ENCODE measurements at places on chromosomes 1 and 21. TPM values are rescaled to one million over a fixed set of nuclear protein-coding genes. Genes with fewer than 3 reads are reported as not detected.
A peak's percentile ranks its signal among the peaks of the same experiment; 100 is the strongest.

DNA sequence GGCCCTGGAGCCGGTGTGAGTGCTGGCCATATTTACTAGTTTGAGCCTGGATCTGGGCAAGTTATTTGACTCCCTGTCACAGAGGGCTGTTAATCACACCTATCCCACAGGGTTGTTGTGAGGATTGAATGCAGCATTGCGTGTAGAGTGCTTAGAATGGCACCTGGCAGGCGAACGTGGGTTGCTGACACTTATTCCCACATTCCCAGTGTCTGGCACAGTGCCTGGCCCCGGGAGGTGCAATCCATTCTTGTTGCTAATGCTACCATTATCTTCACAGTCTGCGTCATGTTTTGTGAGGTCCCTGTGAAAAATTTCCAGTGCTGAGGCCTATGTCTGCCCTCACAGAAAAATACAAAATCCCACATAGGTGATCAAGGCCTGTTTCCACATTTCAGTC lies 66.1 kb downstream of the CD2 start:
- DNase-seq = peak; percentile 95

DNA sequence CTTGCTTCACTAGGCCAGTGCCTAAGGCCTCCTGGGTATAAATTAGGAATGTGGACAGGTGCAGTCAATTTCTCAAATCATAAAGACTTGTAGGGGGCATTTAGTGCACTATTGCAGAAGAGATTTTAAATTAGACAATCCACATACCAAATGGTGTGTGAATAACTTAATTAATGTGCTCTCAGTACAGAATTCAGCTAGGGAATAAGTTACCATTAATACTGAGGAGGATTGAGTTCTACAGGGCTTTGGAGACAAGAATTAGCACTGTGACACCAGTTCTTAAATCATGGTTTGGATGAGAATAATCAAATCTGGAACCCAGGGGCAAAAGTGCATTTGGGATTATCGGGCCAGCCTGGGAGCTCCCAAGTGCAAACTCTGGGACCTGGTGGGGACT lies 1.7 kb downstream of the SYPL2 start:
- DNase-seq = no peak

DNA sequence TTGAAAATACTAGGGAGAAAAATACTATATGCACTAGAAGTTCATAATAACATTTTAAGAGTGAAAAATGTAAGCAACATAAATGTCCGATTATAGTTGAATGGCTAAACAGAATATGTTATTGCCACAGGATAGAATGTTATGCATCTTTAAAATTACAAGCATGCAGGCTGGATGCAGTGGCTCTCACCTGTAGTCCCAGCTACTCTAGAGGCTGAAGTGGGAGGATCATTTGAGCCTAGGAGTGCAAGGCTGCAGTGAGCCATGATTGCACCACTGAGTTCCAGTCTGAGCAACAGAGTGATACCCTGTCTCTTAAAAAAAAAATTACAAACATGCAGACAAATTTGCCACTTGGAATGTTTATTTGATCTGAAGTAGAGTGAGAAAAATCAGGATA lies 3.0 kb upstream of the BATF3 start:
- no peak for DNase-seq

DNA sequence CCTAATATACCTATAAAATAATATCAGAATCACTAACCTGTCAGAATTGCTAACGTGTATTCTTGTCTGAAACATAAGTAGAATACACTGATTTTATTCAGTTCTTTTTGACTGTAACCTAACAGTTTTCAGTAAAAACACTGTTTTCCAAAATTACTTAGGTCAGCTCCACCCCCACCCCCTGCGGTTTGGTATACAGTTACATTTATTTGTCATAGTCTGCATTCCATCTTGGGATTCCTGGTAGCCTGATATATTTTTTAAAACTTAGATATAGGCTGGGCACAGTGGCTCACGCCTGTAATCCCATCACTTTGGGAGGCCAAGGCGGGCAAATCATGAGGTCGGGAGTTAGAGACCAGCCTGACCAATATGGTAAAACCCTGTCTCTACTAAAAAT lies 19.8 kb upstream of the ABCD3 start:
- no peak for DNase-seq

LYPD8 gene
- not detected for total RNA-seq

Data from epithelial cell of proximal tubule (primary cell).